ENCODE measurements at places on chromosomes 5 and 9. TPM values are rescaled to one million over a fixed set of nuclear protein-coding genes. Genes with fewer than 3 reads are reported as not detected.

The TPPP gene
- 10.5 TPM for total RNA-seq

The SLC6A18 gene
- not detected for total RNA-seq

The GABRA1 gene
- not detected for total RNA-seq

The GLRX gene
- 4.2 TPM for total RNA-seq

The GABRA6 gene
- not detected for total RNA-seq

The FCN2 gene
- not detected for total RNA-seq

The DRD1 gene
- 0.21 TPM for total RNA-seq

- DNase-seq = no peak
Measured at GRCh38 chr5:96195123-96195522, 233.5 kb upstream of the ELL2 start.

DNA sequence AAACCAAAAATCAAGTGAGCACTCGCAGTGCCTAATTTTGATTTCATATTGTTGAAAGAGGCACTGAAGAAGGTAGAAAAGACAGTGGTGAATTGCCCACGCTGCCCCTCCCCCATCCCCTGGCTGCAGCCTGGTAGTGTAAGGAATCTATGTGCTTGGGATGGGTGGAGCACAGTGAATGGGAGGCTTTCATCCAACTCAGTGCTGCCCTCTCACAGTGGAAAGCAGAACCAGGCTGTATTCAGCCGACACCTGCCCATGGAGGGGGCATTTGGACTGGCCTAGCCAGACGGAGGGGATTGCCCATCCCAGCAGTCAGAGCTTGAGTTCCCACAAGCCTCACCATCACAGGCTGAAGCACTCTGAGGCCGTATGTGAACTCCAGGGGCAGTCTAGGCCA is 800.4 kb upstream of the DMAC1 start:
- DNase-seq = no peak

GRCh38 chr5:81830596-81830995 is 79.7 kb upstream of the SSBP2 start:
- no peak for DNase-seq

DNA sequence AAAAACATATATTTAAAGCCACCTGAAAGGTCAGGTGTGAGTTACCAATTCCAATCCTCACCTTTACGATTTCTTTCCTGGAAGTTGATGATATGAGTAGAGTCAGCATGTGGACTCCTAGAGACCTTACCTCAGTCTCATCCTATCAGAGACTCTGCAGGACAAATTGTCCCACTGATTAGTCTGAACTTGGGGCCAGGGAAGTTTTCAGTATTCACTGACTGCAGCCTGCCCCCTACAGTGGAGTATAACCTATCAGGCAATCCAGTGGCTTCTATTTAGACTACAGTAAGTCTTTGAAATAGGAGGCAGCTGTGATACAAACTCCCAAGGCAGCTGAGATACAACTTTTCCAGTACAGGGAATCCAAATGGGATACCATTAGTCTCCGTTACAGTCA is 449.4 kb upstream of the CDH10 start:
- DNase-seq = no peak

DNA sequence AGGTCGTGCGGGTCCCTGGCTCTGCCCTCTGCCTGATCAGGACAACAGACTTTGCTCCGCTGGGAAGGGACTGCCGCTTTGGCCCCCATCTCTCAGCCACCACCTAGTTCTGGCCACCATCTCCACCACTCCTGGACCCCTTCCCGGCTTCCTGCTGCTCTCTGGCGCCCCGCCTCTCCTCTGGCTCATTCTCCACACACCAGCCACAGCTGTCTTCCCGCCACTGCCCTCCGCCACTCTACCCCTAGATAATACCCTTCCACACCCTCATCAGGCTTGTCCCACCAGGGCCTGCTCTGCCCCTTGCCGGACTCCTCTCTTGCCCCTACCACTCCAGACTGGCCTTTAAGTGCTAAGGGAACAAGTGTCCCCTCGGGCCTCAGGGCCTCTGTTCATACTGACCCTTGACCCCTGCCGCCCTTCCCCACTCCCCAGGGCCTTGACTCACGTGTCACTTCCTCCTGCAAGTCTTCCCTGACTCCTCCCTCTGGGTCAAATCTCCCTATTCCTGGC is 3.0 kb upstream of the CDX1 start:
- peak; percentile 77 for DNase-seq

- DNase-seq = no peak
Measured at GRCh38 chr9:114930056-114930812, at the start of gene TNFSF8. TSS of gene TNFSF8 (minus strand) at chr9:114930591. CDS start at chr9:114930303, 288 bp downstream.

DNA sequence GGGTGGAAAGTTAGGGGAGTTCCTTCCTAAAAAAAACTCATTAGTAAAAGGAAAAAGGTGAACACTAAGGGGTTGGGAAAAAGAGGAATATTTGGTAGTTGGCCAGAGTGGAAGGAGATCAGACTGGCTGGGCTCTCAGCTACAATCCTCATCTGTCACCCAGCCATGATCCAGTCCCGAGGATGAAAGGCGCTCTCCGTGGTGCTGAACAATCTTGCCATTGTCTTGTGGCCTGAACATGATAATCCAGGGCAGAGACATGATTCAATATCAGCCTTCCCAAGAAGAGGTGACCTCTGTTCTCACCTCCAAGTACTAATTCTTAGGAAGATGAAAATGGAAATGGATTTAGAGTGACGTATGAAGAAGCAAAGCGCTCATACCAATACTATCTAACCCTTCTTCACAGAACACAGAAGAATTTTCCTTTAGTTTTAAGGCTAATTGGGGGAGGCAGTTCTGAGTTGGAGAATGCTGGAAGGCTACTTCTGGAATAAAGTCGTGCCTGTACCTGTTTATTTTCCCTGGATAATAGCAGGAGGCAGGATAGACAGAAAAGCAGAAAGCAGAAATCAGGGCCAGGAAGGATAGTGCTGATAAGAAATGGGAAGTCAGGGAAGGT is 36.6 kb upstream of the MYORG start:
- peak; percentile 88 for DNase-seq

DNA sequence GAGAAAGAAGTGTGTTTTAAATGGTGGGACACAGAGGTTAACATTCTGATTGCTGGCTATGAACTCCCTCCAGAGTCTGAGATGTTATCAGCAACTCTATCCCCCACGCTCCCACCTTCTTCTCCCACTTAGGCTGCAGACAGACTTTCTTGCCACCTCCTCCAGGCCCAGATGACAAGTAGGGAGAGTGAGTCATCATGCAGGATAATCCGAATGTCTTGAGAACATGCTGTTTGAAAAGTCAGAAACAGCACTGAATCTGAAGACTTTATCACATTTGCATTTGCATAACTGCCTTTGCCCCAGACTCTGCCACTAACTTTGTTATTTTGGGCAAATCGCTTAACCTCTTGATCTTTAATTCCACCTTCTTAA is 139.8 kb downstream of the ESM1 start:
- DNase-seq = no peak

DNA sequence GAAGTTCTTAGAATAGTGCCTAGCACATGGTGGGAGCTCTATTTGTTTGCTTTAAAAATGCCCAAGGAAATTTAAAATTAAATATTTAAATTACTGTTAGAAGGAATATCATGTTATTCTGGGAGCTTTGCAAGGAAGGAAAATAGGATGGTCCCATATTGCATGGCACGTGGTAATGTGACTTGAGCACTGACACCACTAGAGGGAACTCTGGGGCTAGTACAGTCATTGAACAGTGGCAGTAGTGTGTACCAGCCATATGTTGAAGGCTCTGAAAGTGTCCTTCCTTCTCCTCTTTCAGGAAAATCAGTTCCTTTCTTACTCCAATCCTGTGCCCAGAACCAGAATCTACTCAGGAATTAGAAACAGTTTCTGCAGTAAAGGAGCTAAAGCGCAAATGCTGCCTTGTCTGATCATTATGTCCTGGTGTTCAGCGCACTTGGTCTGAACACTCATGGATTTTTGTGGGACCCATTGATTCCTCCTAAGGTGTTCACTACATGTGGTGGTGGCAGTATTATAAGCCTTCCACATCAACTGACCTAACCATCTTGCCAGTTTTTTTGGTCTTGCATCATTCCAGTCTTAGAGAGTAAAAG is 54.1 kb downstream of the GDA start:
- DNase-seq = peak; percentile 41

DNA sequence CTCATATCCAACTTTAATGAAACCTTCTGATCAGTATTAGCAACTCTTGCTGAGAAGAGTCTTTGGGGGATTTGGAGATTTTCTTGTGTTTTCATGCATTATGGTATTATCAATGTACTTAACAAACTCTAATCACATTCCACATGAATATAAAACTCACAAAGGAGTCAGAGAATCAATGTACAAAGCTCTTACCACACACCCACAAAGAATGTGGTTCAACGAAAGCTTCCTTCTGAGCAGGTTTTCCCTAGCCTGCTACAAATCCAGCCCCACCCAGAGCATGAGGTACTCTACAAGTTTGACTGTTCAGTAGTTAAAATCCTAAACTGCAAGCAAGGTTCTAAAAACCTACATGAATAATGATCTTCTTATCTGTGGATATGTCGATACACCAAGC is 210.1 kb downstream of the TARS1 start:
- no peak for DNase-seq

DNA sequence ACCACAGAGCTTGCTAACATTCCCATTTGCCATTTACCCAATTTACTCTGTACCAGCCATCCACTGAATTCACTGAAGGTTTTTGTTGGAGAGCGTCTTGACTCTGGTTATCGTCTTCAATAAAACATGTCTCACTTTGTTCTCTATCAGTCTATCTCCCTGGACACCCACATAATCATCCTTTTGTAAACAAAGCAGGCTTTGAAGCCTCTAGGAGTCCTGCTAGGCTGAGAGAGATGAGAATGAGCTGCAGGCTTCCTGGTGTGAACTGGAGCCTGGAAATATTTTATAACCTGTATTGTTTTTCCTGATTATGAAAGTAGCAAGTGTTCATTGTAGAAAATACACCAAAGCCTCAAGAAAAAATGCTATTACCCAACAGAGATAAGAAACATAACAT is 140.6 kb upstream of the ZNF366 start:
- no peak for DNase-seq

GRCh38 chr5:154358516-154359220 is 87.1 kb upstream of the SAP30L start:
- no peak for DNase-seq

DNA sequence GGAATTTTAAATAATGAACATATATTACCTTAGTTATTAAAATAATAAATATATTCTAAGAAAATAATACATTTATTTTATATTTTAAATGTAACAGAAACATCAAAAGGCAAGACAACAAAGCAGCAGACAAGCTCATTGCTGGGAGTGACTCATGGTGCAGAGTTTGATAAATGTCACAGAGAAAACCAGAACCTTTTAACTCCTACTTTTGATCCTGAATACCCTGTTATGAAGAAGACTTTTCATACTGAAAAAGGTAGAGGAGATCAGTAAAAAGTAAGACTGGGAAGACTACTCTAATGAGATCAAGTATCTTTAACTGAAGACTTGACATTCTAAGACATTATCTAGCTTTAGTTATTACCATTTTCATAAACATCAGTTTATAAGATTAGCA is 99.0 kb upstream of the GNA14 start:
- no peak for DNase-seq

- no peak for DNase-seq
Measured at GRCh38 chr5:14490309-14490711, 91.3 kb upstream of the OTULINL start.

- no peak for DNase-seq
Measured at GRCh38 chr5:111079846-111080245, 8.3 kb downstream of the TSLP start.

DNA sequence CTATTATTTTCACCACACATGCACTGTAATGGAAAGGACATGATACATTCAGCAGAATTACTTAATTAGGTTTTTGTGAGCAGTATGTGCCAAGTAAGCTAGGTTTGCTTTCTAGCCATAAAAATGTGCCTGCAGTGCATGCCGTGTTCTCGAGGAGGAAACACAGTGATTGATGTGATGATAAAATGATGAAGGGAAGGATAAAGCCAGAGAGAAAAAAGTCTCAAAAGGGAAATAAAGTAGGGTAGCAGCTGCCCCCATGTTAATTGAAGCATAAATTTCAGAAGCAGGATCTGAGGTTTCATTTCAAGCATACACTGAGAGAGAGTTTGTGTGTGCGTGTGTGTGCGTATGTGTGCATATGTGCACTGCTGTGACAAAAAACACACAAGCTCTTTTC is 714.2 kb upstream of the C9orf72 start:
- DNase-seq = no peak

GRCh38 chr5:143865426-143866025 is 53.6 kb downstream of the HMHB1 start:
- peak; percentile 92 for DNase-seq

DNA sequence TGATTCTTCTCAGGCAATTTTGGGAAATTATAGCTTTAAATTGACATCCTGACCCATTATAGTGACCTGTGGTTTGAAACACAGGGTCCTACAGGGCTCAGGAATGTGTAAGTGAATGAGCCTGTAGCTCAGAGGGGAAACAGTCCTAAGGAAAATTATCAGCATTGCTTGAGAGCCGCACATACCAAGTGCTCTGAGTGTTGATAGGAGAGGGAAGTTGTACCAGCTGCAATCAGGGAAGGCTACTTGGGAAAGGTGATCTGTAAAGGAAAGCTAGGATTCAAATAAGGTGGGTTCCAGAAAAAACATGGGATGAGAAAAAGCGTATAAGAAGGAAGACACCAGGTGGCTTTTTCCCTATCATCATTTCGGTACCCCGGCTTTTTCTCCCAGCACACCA is 4.4 kb upstream of the SLC25A51 start:
- no peak for DNase-seq

GRCh38 chr9:127034691-127035090 is 87.7 kb downstream of the ANGPTL2 start:
- DNase-seq = no peak

GRCh38 chr9:87147839-87148238 is 200.5 kb upstream of the GAS1 start:
- DNase-seq = no peak

- no peak for DNase-seq
Measured at GRCh38 chr5:63963926-63964325, 1.7 kb upstream of the HTR1A start.

- DNase-seq = peak; percentile 14
Measured at GRCh38 chr5:61659221-61659696, 327.2 kb downstream of the ZSWIM6 start.

GRCh38 chr5:139014726-139015125 is 139.6 kb upstream of the LRRTM2 start:
- no peak for DNase-seq

GRCh38 chr5:173534664-173535063 is 81.8 kb downstream of the BOD1 start:
- DNase-seq = no peak

DNA sequence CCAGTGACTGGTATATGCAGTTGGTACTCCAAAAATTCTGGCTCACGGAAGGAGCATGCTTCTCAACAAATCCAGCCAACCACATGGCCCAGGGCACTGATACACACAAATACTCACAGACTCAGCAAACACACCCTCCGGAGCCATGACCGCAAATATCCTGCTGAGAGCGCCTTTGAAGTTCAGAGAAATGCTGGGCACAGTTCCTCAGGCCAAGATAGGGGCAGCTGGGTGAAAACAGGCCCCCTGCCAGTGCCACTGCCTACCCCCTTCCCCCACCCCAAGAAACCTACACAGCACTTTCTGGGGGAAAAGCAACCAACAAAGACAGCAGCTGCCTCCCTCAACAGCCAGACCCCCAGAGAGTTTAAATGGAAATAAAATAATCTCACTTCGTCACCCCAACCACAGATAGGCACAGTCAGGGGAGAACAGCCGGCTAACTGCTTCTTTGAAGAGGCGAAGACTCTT is 120.0 kb downstream of the C5orf15 start:
- peak; percentile 46 for DNase-seq
